ENCODE measurements at places on chromosomes 13 and 19.

GRCh38 chr13:98690348-98691022 lies 62.0 kb downstream of the SLC15A1 start:
- no peak for DNase-seq

- DNase-seq = no peak
These were observed 117.5 kb downstream of the ATP8A2 start for GRCh38 chr13:25489238-25489637.

- DNase-seq = no peak
These were observed 166.1 kb downstream of the USP12 start for GRCh38 chr13:27005556-27005955.

GRCh38 chr19:18802354-18802753 lies 11.2 kb upstream of the COMP start:
- no peak for DNase-seq

- DNase-seq = no peak
These were observed 47.9 kb upstream of the MYCBP2 start for GRCh38 chr13:77374786-77375185.

DNA sequence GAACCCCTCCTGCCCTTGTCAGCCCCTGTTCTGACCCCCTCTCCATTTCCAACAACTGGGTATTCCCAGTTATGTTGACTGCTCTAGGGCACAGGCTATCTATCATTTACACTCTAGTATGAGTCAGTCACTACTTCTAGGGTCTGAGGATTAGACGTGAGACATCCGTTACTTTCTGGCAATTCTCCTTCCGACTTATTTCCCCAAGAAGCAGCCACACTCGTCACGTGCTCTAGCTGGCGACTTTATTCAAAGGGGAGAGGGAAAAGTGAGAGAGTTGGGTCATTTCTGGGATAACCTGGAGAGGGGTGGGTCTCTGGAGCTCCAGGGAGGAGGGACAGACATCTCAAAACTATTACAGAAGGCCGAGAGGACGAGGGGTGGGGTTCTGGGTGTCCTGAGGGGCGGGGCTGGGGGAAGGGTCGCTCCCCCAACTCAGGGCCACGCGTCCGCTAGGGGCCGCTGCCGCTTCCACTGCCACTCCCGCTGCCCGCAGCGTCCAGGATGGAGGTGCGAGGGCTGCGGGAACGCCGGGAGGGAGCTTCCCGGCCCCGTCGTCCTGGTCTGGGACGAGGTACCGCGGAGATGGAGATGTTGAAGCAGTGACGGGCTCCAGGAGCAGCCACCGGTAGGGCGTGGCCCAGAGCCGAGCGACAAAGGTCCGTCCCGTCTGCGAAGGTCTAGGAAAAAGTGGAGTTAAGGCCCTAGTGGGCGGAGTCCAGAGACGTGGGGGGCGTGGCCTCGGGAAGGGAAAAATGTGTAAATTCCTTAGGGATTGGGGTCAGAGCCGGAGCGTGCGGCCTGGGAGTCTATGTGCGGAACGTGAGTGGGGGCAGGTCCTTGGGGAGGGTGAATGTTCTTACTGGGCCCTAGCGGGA lies 8.9 kb downstream of the RTBDN start:
- DNase-seq = no peak

GRCh38 chr13:66635526-66635925 lies 594.6 kb downstream of the PCDH9 start:
- DNase-seq = no peak
